Stimulated activated CD4-positive, alpha-beta T cell treated with anti-CD3 and anti-CD28 coated beads, TNF-alpha, amount 100 ng/mL, for 1 hour (primary cell): ENCODE measurements at places on chromosomes 12 and 14.

DNA sequence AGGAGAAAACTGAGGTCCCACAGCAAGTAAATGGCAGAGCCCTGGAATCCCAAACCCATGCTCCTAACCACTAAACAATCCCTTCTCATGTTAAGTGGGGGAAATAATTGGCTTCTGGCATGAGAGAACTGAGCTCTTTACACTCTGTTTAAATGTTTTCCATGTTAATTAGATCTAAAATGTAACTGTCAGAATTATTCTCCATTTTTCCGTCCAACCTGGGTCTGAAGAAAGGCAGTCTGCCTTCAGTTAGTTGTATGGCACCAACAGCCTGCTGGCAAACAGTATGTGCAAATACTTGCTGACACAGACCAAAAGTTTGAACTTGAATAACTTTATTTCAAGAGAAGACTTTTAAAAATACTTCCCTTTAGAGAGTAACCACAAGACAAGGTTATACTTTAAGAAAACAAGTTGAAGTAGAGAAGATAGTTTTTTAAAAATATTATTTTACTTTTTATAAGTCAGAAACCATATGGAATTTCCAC, 59.7 kb downstream of the E2F7 start:
- DNase-seq: no peak

GRCh38 chr12:82688035-82688501, 1.4 kb downstream of the TMTC2 start:
- no peak for DNase-seq

GRCh38 chr14:105461903-105462302, 12.7 kb upstream of the CRIP2 start:
- no peak for DNase-seq

GRCh38 chr14:55607386-55607785, 27.4 kb downstream of the KTN1 start:
- DNase-seq: no peak

DNA sequence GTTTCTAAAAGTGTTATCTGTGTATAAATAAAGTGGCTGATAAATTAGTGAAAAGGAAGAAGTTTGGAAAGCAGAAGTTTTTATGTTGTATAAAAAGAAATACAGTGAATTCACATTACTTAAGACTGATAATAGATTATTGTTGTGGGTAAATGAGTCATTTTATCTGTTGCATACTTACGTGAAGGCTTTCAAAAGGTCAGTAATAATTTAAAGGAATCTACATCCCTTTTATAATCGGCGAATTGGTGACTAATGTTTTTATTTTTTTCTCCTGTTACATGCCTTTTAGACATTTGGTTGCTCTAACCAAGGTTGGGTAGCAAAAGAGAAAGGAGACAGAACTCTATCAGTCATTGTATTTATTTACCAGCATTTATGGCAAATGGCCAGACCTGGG, 155.9 kb downstream of the SLC41A2 start:
- no peak for DNase-seq

DNA sequence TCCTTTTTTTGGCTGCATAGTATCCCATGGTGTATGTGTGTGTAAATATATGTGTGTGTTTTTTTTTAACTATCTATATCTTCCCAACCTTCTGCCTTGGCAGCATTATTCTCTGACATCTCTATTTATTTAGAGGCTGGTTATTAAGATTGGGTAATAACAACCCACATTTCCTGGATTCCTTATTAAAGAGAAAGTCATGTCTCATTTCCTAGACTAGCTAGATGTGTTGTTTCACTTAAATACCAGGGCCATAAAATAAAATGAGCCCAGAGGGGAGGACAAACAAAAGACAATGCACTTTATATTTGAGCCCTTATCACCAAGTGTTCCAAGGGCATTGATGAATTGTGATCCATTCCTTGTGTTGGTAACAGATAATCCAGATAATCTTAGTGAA, 169.1 kb downstream of the SLC5A8 start:
- no peak for DNase-seq

DNA sequence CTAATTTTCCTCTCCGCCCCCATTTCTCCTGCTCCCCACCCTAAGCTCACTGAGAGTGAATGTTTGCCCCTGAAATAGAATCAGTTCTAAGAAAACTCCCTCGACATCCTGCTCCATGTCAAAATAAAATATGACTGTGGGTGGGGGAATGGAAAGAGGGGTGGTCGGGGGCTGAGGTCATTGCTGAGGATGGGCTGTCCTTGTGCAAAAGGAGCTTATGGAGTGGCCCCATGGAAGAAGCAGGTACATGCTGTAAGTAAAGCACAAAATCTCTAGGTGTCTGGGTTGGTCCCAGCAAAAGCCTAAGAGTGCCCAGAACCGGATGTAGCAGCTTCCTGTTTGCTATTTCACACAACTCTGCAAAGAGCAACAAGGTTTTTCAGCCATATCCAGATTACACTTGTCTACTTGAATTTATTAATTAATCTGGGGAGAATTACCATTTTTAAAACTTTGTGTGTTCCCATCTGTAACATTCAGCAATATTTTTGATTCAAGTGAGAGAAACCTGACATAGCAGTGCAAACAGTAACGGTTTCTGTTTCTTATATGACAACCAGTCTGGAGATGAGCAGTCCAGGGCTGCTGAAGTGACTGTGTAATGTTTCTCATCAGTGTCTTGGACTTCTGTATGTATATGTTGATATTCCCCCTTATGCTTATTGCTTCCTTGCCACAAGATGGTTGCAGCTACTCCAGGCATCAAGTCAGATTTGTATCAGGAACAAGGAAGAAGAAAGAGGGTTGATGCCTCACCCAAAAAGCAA, 40.4 kb upstream of the GZMB start:
- DNase-seq: no peak

DNA sequence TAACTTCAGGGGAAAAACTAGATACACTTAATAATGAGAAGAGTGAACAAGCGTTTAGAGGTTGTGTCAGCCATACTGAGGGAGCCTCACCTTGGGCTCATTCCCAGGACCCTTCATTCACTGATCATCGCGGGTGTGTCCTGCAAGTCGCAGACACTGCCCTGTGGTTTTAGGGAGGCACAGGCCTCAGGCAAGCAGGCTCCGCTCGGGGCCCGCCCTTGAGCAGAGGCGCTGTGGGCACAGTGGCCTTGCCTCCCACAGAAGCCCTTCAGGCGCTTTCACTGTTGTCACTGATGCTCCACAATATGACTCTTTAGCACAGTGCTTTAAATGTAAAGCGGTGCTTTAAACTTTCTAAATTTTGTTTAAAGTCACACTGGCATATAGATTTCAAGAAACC, 67.4 kb downstream of the DDX51 start:
- DNase-seq: no peak

GRCh38 chr12:104756901-104757300, 201.2 kb downstream of the SLC41A2 start:
- no peak for DNase-seq

- no peak for DNase-seq
Measured at GRCh38 chr12:83313827-83314226, 627.1 kb downstream of the TMTC2 start.
